ENCODE measurements at places on chromosomes 5 and 9.

DNA sequence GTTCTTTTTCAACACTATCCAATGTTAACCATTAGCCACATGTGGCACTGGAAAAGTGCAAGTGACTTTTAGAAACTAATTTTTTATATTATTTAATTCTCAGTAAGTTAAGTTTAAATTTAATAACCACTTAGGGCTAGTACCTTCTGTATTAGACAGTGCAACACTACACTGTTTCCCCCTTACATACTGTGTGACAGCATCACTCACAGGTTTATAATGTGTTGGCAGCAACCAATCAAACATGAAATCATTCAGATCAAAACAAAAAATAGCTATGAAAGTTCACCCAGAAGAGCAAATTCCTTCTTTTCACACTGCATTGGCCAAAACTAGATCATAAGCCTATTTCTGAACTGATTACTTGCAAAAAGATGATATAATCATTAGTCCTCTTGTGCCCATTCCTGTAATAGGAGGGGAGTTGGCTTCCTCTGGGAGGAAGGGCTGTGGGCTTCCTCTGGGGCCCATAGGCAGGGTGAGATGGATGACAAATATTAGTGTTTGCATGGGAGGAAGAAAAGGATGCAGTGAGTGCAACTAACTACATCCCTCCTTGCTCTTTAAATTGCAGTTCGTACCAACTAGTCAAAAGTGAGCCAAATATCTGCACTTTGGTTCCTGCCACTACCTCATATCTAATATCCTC, 708.1 kb upstream of the RGMB start:
- no peaks in the 10 kb centered on the region for H3K27me3 ChIP-seq
- no peak for DNase-seq
- H3K4me3 ChIP-seq: no peak overlapping the region
- H3K36me3 ChIP-seq: no peaks in the 10 kb centered on the region
- no peak overlapping the region for H3K27ac ChIP-seq

- H3K27me3 ChIP-seq: no peaks in the 10 kb centered on the region
- no peak for DNase-seq
- H3K4me1 ChIP-seq: peaks cover 5% of the 10 kb centered on the region
- H3K27ac ChIP-seq: no peak overlapping the region
- no peaks in the 10 kb centered on the region for H3K36me3 ChIP-seq
- H3K4me3 ChIP-seq: no peak overlapping the region
Measured at GRCh38 chr9:12680341-12680740, 12.8 kb upstream of the TYRP1 start.

GRCh38 chr5:172830876-172831662, 3.0 kb upstream of the ERGIC1 start:
- no peaks in the 10 kb centered on the region for H3K36me3 ChIP-seq
- no peak overlapping the region for H3K27ac ChIP-seq
- H3K4me3 ChIP-seq: no peak overlapping the region
- H3K27me3 ChIP-seq: peaks cover 4% of the 10 kb centered on the region
- peaks cover 6% of the 10 kb centered on the region for H3K4me1 ChIP-seq
- DNase-seq: no peak

DNA sequence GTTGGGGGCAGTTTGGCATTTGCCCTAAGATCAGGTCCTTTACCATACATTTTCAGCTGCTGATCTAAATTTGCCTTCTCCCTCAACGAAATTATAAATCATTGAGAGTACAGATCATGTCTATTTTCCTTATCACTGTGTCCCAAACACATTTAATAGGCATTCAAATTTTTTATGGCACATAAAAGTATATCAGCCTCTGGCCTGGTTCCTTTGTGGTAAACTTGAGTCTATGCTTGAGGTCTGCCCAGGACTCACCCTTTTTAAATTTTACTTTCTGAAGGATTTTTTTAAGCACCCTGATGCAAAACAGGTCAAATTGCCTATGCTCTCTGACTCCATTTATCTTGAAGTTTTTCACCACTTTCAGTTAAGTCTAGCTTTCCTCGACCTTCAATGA, 163.6 kb upstream of the GRIN3A start:
- no peak overlapping the region for H3K27ac ChIP-seq
- no peaks in the 10 kb centered on the region for H3K4me1 ChIP-seq
- no peak for DNase-seq
- H3K36me3 ChIP-seq: no peaks in the 10 kb centered on the region

- H3K4me1 ChIP-seq: peaks cover 4% of the 10 kb centered on the region
- no peak overlapping the region for H3K27ac ChIP-seq
- peaks cover 4% of the 10 kb centered on the region for H3K36me3 ChIP-seq
- peak; percentile 88 for DNase-seq
- H3K4me3 ChIP-seq: peak overlapping the region; percentile 90
Measured at GRCh38 chr5:134527156-134527960, 1.9 kb downstream of the JADE2 start.

GRCh38 chr5:160197341-160198144, 31.8 kb upstream of the FABP6 start:
- H3K27ac ChIP-seq: peak overlapping the region; percentile 92
- H3K27me3 ChIP-seq: peaks cover 26% of the 10 kb centered on the region
- H3K36me3 ChIP-seq: peaks cover 6% of the 10 kb centered on the region
- H3K4me3 ChIP-seq: peak overlapping the region; percentile 78

All from endothelial cell (in vitro differentiated cells).